ENCODE measurements at places on chromosomes 2 and 18.

DNA sequence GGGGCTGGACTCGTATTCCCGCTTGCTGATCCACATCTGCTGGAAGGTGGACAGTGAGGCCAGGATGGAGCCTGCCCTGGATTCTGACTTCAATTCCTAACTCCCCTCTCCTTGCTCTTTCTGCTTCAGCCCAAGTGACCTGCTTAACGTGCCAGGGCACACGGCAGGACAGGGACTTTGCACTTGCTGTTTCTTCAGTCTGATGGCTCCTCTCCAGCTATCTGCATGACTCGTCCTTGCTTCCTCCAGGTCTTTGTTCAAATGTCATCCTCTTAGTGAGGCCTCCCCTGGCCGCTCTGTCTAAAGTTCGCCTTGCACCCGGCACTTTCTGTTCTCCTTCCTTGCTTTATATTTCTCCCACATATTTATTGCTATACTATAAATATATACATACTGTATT is 357.6 kb downstream of the MTX2 start:
- no peak for DNase-seq

DNA sequence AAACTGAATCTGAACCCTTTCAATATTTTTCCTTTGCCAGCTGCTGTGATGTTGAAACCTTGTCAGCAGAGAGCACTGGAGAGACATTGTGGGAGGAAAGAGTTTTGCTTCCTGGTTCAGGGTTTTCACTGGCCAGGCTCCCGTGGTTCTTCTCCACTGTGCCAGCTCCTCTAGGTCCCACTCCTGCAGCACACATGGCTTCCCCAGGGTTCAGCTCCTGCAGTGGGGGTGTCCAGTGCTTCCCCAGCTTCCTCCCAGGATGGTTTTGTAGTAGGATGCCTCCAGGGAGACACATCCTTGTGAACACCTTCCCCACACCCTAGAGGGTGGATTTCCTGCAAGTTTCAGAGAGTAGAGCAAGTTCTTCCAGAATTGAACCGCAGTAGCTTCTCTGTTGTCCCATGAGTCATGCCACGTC is 24.0 kb upstream of the SULT1C3 start:
- DNase-seq = peak; percentile 27

DNA sequence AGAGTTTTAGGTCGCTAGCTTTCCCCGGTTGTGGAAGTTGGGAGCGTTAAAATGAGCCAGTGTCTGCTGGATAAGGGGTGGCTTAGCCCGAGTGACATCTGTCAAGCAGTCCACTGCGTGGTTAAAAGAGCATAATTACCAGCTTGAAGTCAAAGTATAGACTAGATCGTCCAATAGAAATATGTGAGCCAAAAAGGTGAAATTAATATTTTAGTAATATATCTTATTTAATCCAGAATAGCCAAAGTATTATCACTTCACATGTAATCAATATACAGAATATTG is 654 bp downstream of the COMMD1 start:
- no peak for DNase-seq

DNA sequence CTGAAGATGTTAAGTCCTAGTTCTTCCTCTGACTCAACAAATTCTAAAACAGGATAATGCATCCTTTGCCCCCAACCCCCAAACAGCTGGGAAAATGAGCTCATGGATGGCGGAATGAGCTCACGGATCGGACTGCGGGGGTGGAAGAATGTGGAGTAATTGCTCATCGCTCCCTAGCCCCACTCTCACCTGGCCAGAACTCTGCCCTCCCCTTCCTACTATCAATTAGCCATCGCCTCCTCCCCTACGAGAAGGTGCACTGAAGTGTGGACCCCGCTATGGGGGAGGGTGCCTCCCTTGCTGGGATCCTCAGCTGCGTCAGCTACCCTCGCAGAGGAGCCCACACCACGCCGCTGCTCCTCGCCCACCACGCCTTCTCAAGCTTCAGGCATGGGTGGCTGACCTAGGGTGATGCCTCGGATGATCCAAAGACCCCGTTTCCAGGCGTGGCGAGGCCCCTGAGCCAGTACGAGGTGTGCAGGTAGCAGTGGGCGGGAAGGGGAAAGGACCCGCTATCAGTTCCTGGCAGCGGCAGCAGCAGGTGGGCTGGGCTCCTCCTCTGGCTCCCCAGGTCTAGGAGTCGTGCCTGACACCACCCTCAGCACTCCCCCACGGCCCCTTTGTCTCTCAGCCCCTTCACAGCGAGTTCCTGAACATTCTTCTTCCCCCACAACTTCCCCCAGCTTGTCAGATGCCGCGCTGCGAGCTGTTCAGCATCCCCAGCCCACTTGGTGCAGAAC is 82.1 kb upstream of the POMC start:
- peak; percentile 77 for DNase-seq

GRCh38 chr18:12765126-12765525 is 62.3 kb downstream of the PSMG2 start:
- no peak for DNase-seq

DNA sequence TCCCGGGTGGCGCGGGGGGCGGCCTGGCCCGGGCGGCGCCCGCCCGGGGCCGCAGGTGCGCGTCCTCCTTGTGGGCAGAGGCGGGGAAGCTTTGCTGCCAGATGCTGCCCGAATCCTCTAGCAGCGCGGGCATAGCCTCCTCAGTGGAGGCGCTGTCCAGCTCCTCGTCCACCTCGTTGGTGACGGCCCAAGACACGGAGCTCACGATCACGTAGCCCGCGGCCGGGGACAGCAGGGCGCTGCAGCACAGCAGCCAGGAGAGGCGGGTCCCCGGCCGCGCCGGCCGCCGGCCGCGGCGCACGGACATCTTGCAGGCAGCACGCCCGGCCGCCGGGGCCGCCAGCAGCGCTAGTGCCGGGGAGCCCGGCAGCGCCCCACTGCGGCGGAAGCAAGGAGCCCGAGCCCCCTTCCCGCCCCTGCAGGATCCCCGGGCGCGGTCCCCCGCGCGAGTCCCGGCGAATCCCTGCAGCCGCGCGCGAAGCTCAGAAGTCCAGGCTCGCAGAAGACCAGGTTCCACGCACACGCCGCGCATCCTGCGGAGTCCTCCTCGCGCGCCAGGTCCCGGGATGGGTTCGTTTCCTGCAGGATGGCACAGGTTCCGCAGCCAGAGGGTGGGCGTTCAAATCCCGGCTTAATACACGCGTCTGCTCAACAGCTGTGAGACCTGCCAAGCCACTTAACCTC is at the start of gene CREG2:
TSS of gene CREG2 (minus strand) at position 353 of the 684 bp plus-strand sequence. CDS start at position 307, 46 bp downstream.
- DNase-seq = peak; percentile 61

DNA sequence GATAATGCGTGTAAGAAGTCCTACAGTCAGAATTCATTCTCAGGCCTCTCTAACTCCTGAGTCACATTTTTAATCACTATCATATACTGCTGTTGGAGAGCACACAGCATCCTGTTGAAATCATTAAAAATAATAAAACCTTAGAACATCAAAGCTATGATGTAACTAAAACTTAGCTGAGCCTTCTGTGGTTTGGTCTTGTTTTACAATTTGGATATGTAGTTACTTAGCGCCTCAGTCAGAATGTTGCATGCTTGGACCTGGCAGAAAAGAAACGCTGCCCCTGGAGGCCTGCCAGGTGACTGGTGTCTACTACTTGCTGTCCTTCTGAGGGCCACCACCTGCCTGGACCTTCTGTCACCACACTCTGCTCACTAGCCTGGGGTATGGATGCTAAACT is 261.1 kb upstream of the RASGRP3 start:
- peak; percentile 91 for DNase-seq

- DNase-seq = no peak
These were observed 176.0 kb downstream of the DIS3L2 start for GRCh38 chr2:232137356-232138147.
